ENCODE measurements at places on chromosomes 6 and 20. TPM values are rescaled to one million over a fixed set of nuclear protein-coding genes. Genes with fewer than 3 reads are reported as not detected.

DNA sequence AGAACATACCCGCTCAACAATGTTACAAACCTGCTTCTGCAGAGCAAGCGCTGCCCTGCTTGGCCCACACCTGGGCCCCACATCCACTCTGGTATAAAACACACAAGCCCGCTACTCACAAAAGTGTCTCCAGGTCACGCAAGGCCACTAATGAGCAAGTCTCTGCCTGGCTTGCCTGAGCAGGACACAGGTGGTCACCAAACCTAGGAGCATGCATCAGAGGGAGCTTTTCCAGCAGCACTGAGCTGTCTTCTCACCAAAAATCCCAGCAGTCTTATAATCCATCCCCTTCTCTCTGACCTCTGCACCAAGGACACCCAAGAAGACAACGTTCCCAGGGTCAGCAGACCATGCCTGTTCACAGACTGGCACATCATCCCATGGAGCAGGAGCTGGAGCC lies 100.8 kb downstream of the DLL1 start:
- DNase-seq = no peak

- no peak for DNase-seq
These were observed 344.1 kb downstream of the CDC5L start for GRCh38 chr6:44731485-44732095.

ZFP57 gene
- total RNA-seq = not detected

FAM162B gene
- total RNA-seq = not detected

DUSP22 gene
- 13.2 TPM for total RNA-seq

OR2H1 gene
- not detected for total RNA-seq

PPP1R10 gene
- total RNA-seq = 21.0 TPM
